ENCODE measurements at places on chromosomes 6 and 20. TPM values are rescaled to one million over a fixed set of nuclear protein-coding genes. Genes with fewer than 3 reads are reported as not detected.

BPIFA1 gene
- not detected for total RNA-seq

- no peak for ATAC-seq
These were observed 87.8 kb downstream of the PFDN4 start for GRCh38 chr20:54295686-54296085.

PXDC1 gene
- total RNA-seq = 157 TPM

DNA sequence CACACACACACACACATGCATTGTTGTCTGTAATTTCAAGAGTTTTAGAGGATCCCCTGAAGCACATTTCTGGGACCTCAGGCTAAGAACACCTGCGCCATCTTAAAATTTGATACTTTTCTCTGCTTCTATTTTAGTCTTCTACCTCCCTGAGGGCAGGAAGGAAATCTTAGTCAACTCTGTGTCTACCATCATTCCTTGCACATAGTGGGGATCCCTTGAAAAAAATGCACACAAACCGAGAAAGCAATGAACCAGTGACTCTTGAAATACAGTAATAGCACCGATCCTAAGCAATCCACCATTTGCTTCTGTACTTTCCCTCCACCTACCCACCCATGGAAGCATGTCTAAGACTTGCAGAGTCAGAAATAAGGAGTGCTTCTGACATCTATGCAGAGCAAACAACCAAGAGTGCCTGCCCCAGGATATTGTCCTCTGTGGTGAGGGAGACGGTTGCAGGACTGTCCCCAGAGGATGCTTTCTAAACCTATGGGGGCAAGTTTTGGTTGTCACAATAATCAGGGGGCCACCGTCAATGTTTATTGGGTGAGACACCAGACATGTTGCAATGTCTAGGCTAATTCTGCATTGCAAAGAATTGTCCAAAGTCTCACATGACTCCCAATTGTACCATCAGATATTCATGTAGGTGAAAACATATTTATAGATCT lies 208.0 kb upstream of the TAB2 start:
- no peak for ATAC-seq

DNA sequence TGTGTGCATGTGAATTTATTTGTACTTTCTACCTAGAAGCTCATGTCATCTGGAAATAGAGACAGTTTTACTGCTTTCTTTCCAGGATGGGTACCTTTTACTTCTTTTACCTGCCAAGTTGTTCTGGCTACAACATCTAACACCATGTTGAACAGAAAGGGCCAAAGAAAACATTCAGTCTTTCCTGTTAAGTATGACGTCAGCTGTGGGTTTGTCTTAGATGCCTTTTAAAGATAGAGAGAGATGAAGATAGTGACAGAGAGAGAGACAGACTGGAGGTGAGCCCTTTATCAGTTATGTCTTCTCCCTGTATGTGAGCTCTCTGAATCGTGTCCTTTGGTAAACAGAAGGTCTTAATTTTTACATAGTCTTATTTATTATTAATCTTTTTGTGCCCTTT lies 3.4 kb upstream of the DACT2 start:
- no peak for ATAC-seq

DNA sequence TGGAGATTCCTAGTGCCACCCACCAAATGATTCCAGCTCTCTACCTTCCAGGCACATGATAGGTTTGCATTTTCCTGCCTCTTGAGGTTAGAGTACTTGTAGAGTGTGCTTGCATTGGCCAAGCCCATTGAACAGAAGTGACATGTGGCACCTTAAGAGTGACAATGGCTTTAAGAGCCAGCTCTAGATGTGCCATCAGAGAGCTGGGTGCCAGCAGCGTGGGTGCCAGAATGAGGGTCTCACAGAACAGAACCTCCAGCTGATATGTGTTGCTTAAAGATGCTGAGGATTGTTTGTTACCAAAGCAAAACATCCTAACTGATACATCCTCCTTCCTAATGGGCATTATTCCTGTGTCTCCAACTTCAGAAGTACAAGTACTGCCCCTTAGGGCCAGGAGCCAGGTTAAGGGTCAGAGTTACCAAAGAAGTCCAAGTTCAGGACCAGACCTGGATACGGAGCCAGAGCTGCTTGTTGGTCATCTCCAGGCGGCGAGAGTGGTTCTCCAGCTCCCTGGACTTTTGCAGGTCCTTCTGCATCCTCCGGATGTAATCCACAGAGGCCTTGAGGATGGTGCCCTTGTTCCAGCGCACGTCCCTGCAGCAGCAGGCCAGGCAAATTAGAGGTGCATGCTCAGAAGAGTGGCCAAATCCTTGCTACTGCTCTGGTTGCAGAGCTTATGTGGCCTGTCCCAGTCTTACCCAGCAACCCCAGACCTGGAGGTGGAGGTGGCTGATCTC lies 47.5 kb downstream of the MDFI start:
- ATAC-seq = no peak

EDN3 gene
- 9.7 TPM for total RNA-seq

- no peak for ATAC-seq
These were observed 20.2 kb upstream of the FHL5 start for GRCh38 chr6:96542702-96543101.

B3GAT2 gene
- total RNA-seq = not detected

HLA-G gene
- total RNA-seq = not detected

GRCh38 chr6:88072462-88072861 lies 24.8 kb downstream of the SPACA1 start:
- ATAC-seq = no peak

DNA sequence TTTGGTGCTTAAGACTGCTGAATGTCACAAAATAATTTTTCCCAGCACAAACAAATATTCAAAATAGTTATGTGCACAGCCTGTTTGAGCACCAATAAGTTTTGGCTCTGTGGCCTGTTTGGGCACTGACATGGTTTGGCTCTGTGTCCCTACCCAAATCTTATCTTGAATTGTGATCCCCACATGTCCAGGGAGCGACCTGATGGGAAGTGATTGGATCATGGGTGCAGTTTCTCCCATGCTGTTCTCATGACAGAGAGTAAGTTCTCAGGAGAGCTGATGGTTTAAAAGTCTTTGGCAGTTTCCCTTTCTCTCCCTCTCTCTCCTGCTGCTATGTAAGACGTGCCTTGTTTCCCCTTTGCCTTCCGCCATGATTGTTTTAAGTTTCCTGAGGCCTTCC lies 146.0 kb upstream of the ESR1 start:
- no peak for ATAC-seq

LY86 gene
- total RNA-seq = not detected

DNA sequence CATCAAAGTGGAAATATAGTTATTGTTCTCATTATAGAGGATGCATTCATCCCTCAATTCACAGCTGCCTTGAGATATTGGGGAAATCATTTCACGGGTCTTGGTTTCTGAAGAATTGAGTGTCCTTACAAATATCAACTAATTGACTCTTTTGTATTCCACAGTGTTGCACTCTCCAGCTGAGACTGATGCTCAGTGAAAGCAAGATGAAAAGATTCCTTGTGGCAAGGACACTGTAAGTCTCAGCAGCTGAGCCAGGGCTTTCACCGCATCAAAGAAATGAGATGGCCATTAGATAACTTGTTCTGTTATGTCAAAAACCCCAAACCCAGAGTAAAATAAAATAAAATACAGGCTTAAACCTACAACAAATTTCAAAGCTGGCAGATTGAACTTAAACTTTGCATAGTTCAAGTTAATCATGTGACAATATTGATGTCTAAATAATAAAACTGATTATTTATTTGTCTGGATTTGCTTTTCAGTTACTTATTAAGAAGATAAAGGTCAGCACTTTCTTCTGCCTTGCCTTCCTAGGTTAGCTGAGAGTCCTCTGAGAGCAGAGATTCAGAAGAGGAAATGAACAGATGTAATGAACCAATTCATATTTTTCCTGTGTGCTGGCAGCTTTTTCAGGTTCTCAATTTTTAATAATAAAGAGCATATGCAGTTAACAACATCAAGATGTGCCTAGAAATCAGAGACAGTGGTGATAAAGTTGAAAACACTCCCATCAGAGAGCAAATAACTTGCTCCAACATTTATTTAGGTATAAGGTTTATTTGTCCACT lies 82.4 kb upstream of the SMLR1 start:
- ATAC-seq = no peak

IL17A gene
- not detected for total RNA-seq

DNA sequence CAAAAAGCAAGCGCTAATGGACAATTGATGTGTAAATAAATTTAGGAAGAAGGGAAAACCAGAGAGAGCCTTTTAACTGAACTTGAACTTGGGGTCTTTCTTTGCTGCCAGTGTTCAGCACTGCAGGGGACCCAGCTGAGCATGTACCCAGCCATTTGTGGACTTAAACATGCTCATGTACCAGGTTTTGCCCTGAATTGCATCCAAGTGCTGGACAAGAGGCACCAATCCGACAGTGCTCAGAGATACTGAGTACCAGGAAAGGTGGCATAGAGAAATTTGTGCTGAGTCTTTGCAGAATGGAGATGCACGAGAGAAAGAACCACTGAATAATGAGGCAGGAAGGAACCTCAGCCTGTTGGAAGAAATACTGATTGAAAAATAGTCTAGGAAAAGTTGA lies 16.0 kb downstream of the AKAP12 start:
- no peak for ATAC-seq

GRCh38 chr6:6815732-6816131 lies 227.2 kb downstream of the LY86 start:
- no peak for ATAC-seq

- ATAC-seq = no peak
These were observed 1.8 kb downstream of the UQCC2 start for GRCh38 chr6:33709605-33710295.

RSPH9 gene
- not detected for total RNA-seq

DNA sequence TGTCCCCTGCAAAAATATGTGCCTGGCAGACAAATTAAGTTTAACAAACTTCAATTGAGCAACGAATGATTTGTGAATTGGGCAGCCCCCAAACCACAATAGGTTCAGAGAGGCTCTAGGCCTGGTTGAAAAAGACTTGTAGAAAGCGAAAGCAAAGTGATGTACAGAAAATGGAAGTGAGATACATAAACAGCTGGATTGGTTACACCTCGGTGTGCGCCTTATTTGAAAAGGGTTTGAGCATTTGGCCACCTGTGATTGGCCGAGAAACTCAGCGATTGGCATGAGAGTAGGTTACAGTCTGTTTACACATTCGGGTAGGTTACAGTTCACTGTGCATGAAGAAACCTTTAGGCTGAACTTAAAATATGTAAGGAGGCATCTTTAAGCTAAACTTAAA lies 136.9 kb downstream of the CD83 start:
- no peak for ATAC-seq

GRCh38 chr6:139608466-139609261 lies 234.2 kb upstream of the CITED2 start:
- no peak for ATAC-seq

GRCh38 chr6:40504274-40504673 lies 82.9 kb downstream of the LRFN2 start:
- ATAC-seq = no peak

GRCh38 chr6:27889628-27890444 lies 22.4 kb downstream of the OR2B2 start:
- no peak for ATAC-seq

GRCh38 chr6:160261991-160262680 lies 3.5 kb upstream of the SLC22A2 start:
- ATAC-seq = no peak

SLC35D3 gene
- 0.12 TPM for total RNA-seq

DNA sequence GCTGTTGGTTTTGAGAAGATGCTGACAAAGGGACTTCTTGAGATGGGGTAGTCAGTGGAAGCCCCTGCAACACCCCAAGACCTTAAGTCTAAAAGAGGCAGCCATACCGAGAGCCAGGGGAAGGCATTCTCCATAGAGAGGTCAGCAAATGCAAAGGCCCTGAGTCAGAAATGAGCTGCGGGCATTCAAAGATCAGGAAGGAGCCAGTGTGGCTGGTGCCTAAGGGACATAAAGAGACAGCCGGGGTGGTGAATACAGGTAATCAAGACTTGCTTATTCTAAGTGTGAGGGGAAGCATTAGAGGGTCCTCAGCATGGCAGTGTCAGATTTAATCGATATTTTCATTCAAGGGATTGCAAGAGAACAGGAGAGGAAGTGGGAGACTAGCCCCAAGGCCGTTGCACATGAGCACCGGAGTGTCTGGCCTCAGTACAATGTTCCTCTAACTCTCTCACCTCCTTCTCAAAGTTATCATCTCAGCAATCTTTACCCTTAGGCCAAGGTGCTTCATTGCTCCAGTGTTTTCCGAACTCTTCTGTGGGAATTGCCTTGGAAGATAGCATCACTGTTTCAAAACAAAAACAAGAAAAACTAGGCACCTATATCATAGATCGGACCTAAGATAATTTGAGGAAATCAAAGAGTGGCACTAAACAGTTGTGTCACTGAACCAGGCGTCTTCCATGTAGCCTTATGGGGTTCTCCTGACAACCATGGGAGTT lies 173.2 kb downstream of the DOK5 start:
- ATAC-seq = no peak

DNA sequence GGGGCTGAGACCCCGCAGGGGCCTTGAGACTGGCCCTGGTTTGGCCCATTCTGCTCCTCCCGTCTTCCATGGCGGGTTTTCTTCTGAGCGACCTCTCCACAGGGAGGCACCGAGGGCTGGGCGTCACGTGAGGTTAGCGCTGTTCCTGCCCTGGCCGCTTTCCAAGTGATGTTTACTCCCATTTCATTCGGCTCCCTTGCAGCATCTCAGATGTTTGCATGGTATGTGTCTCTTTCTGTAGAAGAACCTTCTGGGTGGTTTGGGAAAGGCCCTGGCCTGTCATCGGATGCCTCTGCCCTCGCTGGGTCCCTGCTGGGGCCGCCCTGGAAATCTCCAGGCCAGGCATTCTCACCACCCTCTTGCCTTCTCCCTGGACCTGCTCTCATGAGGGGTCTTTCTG lies 17.3 kb downstream of the RAMACL start:
- ATAC-seq = no peak

DNA sequence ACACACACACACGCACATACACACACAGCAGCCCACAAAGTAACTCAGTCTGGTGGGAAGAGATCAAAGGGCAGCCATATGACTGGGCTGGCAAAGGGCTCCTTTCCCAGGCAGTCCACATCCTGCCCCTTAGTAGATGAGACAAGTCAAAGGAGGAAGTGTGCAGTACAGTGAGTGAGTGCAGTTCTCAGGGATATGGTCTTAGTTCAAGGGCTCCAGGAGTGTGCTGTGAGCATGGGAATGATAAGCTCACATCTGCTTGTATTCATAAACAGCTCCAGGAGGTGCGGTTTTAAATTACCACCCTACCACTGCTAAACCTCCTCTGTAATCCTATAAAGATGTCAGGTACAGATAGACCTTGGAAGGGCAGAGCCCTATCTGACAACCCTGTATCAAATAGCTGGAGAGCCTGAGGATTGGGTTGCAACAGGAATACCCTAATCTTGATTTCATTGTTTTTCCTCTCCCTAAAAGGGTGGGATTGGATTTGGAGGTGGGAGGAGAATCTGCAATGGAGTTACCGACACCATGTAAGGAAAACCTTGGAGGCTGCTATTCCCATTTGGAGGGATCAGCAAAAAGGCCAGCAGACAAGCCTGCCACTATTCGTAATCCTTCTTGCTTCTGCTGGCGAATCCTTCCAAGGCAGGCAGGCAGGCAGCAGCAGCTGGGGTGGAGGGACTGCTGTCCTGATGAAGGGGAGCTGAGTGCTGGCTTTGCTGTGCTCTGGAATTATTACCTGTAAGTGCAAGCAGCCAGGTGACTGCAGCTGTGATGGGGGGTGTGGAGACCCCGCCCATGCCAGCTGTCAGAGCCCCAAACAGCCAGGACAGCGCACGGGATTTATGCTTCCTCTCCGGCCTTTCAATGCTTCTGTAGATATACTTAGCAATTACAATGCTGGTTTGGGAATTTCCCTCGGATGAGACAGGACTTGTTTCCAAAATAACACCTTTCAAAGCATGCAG lies 342.7 kb downstream of the PRL start:
- ATAC-seq = no peak

- ATAC-seq = no peak
These were observed 276.4 kb downstream of the PRL start for GRCh38 chr6:22020299-22021003.

Data from gastroesophageal sphincter (tissue), 4 donors.